Fibroblast of skin of left biceps (primary cell): ENCODE measurements at places on chromosomes 13 and 19.

DNA sequence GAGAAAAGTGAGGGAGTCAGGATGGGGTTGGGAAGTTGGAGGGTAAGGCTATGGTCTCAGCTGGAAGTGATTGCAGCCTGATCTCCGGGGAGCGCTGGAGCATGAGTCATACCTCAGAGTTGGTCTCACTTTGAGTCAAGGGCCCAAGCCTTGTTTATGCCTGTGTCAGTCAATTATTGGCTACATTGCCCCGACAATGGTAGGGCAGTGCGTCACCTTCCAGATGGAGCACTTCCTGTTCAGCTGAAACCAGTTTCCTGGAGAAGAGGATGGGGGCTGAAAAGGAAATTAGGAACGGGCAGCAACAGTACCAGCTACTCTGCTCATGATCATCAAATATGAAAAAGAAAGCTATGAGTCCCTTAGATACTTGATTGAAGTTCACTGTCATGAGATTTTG, 60.4 kb downstream of the ADGRE1 start:
- peak; percentile 11 for DNase-seq

DNA sequence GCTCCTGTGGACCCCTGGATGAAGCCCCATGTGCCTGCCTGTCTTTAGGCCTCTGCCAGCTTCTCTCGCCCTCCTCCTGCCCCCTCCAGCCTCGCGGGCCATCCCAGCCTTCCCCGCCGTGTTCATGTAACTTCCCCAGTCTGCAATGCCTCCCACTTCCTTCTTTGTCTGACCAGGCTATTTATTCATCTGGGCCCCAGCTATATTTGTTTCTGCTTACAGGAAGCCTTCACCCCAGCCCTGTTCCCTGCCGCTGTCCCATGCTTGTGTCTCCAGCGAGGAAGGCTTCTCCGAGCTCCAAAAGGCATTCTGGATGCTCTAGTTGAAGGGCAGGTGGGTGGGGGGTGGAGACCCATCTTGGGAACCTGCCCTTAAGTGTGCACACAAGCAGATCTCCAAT, 7.9 kb upstream of the C3 start:
- no peak for DNase-seq

DNA sequence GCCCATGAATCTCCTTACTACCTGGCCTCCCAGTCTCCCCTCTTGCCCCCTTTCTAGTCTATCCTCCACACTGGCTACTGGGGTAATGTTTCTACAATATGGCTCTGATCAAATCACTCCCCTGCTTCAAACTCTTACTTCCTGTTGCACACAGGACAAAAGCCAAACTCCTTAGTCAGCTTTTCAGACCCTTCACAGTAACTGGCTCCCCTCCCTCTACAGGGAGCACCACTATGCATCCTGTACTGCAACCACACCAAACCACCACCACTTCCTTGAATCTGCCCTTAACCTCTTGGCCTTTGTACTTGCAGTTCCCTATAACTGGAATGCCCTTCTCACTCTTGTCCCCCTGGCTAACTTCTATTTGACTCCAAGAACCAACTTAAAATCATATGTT, 32.2 kb downstream of the DEDD2 start:
- DNase-seq, result peak; percentile 18

DNA sequence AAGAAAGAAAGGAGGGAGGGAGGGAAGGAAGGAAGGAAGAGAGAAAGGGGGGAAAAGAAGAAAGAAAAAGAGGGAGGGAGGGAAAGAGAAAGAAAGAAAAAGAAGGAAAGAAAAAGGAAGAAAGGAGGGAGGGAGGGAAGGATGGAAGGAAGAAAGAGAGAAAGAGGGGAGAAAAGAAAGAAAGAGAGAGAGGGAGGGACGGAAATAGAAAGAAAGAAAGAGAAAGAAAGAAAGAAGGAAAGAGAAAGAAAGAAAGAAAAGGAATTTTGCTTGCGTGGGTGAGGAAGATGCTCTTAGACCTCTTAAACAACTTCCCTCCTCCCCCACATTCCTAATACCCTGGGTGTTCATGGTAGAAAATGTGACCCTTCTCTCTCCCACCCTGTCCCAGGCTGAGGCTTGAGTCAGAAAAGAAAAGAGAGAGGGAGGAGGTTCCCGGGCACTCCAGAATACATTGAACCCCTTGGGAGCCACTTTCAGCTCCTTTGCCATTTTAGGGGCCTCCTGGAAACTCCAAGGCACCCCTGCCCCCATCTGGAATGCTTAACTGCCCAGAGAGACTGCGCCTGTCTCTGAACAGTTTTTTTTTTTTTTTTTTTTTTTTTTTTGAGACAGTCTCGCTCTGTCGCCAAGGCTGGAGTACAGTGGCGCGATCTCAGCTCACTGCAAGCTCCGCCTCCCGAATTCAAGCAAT, 9.2 kb upstream of the KANK3 start:
- DNase-seq, result no peak

DNA sequence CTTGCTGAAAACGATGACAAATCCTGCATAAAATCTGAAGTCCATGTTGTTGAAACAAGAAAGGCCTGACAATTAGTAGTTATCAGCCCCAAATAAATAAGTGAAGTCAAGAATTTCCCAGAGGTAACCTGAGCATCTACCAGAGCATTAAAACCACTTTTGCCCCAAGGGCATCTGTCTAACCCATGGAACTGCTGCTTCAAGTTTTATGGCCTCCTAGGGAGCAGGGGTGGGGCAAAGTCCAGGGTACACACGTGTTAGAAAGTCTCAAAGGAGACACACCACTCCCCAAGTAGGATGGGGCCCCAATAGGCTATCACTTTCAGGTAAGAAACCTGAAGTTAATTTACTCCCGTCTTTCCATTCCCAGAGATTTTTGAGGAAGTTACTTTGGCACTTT, 81.1 kb downstream of the CACNA1A start:
- DNase-seq, result no peak

- DNase-seq, result no peak
These were observed 435 bp downstream of the KLK11 start for GRCh38 chr19:51025809-51026553.

DNA sequence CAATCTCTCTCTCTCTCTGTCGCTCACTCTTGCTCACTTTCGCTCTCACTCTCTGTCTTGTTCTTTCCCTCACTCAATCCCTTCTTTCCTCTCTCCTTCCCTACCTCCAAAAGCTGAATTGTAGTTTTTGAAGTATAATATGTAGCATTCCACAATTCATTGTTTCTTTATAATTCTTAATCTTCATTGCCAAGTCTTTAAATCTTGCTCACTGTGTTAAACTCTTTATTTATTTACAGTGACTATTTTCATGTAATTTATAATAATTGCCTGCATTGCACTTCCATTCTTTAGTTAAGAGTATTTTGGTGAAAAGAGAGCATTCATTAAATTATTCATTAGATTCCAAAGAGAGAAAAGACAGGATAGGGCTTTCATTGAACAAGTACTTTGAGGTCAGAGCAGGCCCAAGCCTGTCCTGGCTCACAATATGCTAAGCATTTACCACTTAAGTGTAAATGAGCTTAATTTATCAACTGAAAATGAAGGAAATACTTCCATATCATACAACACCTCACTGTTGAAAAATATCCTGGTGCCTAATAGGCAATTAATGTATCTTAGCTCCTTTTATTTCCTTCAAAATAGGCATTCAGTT, 257.4 kb upstream of the SLITRK1 start:
- DNase-seq, result no peak

- DNase-seq, result no peak
These were observed 694 bp upstream of the ZIC5 start for GRCh38 chr13:99972190-99972731.

GRCh38 chr19:29804493-29804892, 7.3 kb upstream of the CCNE1 start:
- no peak for DNase-seq

DNA sequence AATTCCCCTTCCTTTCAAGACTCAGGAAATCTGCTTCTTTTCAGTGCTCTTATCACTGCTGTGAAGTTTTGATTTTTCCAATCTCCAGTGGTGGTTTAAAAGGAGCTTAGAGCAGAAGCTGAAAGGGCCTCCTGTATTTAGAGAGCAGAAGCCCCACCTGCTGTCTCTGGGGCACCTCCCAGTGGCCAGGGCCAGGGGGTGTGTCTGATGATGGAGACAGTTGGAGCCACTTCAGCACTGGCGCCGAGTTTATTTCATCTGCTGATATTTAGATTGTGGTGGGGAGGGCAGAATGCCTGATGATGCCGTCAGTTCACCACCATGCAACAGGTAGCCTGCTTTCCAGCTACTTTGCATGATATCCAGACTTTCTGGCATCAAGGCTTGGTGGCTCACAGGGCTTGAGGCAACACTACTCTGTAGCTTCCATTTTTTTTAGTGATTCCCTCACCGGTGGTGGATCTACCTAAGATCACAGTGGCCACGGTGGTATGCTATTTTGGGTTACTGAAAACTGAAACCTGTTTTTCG, 371.9 kb downstream of the KCNRG start:
- no peak for DNase-seq

DNA sequence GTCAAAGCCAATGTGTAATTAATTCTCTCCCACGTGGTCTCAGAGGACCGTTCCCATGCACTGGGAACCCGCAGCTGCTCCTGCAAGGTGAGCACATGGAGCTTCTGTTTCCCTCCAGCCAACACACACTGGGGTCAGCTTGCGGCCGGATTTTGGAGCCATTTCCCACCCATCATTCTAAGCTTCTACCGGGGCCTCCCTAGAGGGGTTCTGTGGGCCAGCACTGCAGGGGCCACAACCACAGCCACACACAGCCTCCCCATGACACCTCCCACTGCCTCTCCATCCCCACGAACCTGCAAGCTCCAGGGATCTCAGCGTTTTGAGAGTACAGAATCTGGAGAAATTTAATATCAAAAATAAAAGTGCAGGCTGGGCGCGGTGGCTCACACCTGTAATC, 120.7 kb upstream of the SOX1 start:
- DNase-seq, result no peak

DNA sequence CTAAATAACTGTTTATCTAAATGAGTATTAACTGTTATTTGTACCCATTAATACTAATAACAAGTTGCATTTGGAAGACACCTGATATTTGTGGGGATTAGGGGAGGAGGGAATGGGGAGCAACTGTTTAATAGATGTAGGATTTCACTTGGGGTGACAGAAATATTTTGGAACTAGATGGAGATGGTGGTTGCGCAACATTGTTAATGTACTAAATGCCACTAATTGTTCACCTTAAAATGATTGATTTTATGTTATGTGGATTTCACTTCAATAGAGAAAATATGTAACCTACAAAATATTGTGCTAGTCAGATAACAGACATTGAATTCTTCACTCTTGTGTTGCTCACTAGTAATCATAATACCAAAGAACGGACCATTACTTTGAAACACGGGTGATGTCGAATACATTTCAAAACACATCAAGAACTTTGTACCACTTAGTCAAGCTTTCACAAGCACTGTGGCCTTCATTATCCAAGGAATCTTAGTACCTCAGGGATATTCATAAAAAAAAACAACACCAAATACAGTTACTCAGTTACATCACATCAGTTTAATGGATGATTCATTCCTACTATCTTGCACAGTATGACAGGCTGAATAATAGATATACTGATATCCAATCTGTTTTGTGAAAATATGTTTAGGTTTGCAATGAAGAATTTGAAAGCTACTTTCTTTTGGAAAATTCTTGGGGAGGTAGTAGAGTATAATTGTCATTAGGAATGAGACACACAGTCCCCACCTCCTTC, 721.8 kb downstream of the PCDH9 start:
- no peak for DNase-seq

DNA sequence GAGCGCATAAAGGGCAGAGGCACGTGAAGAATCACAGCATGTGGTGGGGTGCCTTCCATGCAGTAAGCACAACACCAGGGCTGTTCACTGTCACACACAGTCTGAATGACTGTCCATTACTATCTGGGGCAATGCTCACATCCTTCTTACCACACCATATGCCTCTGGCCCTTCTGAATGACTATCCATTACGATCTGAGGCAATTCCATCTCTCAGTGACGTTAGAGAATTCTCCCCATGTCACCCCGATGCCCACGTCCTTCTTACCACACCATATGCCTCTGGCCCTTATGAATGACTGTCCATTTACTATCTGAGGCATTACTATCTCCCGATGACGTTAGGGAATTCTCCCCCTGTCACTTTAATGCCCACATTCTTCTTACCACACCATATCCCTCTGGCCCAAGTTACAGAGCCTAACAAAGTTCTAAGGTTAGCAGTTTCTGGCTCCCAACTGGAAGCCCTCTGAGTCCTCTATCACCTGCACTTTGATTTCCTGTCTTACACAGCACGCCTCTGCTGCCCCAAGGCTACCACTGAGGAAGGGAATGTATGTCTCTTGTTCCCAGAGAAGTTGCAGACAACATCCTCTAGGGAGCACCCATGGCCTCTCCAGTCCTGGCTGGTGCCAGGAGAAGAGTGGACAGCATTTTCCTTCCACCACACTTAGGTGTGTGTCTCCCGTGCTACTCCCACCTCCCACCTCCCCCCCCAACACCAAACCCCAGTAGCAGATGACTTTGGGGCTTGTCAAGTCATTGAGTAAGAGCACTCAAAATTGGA, 154.8 kb downstream of the COG6 start:
- DNase-seq, result no peak

GRCh38 chr13:39599012-39599411, 4.0 kb downstream of the LHFPL6 start:
- no peak for DNase-seq

- DNase-seq, result no peak
These were observed 18.4 kb downstream of the SPATA13 start for GRCh38 chr13:24178847-24179485.

- DNase-seq, result no peak
These were observed 5.0 kb upstream of the ISYNA1 start for GRCh38 chr19:18442941-18443340.

- DNase-seq, result no peak
These were observed 22.0 kb downstream of the GPX4 start for GRCh38 chr19:1125601-1126467.

DNA sequence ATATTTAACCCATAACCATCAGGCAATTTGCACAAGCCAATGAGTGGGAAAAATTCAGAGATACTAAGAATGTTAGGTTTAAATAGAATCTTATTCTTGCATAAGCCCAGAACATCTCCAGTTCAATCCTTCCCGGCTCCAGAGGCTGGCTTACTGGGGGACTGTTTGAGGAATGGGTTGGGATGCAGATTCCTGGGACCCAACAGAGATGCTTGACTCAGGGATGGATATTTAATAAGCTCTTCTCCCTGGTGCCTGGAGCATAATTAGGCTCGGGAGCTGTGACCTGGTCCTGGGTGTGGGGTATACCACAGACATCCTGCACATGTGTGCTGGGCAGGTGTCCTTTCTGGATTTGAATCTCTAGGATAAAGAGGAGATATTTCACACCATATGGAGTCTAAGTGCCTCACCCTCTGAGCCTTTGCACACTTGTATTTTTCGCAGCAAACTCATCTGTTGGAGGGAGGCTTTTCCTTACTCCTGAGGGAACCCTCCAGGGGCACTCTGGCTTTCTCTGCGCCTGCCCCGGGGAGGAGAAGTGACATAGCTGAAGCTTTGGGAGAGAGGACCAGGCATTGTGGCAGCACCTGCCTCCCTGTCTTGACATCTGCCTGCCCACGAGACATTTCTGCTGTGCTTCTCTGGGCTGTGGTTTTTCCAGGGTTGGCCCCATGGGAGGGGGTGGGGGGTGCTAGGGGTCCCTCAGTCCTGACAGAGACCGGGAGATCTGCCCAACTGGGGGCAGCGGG, 36.1 kb upstream of the ANKRD10 start:
- DNase-seq, result no peak
